ENCODE measurements at places on chromosomes 5 and 9.
A peak's percentile ranks its signal among the peaks of the same experiment; 100 is the strongest.

GRCh38 chr5:169173372-169173771 is 127.6 kb downstream of the SLIT3 start:
- DNase-seq = no peak

DNA sequence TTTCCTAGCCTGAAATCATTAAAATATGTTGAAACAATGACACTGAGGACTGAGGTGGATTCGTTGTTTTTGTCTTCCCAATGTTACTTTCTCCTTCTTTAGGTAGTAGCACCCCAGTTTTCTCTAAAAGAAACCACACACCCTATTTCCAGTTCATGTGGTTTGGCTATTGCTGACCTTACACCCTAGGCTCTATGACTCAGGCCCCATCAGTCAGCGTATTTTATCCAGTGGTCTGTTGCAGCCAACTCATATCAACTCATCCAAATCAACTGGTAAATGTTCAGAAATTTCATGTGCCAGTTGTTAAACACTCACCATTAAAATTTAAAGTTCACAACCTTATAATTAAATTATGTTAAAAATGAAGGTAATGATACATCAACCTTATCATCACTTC is 44.6 kb upstream of the NFIB start:
- no peak for DNase-seq

- DNase-seq = no peak
Observed at GRCh38 chr5:33363537-33363936, 77.2 kb upstream of the TARS1 start.

GRCh38 chr9:92395617-92396016 is 8.8 kb downstream of the OGN start:
- DNase-seq = no peak

DNA sequence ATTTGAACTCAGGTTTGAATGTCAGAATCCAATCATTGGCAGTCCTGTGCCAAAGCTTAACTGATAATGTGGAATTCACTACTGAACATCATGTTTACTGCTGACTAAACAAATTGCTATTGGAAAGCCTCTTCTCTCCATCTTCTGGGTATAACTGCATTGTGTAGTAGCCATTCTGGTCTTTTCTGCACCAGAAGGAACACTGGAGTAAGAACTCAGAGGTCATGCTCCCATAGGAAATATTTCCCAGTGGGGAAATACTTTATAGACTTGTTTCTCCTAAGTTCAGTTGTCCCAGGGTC is 25.9 kb downstream of the SLC1A3 start:
- DNase-seq = no peak

DNA sequence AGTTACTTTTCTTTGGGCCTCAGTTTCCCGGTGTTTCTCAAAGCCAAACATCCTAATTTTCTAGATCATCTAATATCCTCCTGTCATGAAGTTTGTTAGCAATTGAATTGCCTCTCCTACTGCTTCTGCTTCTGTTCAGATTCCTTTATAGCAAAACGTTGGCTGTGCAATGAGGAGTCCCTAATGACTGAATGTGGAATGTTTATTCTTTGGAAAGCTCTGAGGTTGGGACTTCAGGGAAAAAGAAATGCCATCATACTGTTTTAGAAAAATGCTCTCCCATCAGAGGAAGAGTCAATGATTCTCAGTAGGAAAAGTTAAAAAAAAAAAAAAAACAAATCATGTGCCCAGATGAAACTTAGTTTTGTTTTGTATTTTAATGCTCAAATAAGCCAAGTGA is 268.7 kb upstream of the PAPPA start:
- no peak for DNase-seq

DNA sequence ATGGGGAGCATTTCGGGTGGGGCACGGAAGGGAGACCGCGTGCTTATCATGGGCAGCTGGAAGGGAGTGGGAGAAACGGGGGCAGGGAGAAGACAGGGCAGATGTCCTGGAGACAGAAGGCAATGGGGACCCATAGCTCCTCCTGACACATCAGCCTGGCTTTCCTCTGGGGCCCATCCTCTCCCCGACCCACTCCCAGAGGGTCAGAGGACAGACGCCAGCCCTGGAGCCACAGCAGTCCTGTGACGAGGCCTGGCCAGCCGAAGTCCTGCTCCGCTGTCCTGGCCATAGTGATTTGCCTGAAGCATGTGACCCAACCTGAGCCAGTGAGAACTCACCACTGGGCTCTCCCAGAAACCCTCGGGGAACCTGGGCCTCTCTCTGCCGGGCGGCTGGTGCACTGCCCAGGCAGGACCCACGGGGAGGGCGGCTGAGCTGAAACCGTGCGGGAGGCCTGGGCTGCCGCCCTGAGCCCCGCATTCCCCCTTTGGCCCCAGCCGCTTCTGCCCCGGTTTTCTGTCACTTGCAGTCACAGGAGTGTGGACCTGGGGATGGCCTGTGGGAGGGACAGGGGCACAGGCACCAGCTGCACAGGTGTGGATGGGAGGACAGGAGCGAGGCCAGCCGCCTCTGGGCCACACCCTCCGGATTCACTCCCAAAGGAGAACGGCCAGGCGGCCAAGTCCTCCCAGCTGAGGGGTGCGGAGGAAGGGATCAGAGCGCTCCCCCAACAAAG is 19.8 kb downstream of the ADAMTS2 start:
- DNase-seq = no peak

GRCh38 chr9:2173170-2173569 is 158.0 kb downstream of the SMARCA2 start:
- DNase-seq = no peak

GRCh38 chr5:148229840-148230239 is 8.5 kb upstream of the MARCOL start:
- DNase-seq = no peak

GRCh38 chr5:123094237-123094918 is 5.3 kb downstream of the PRDM6 start:
- no peak for DNase-seq

DNA sequence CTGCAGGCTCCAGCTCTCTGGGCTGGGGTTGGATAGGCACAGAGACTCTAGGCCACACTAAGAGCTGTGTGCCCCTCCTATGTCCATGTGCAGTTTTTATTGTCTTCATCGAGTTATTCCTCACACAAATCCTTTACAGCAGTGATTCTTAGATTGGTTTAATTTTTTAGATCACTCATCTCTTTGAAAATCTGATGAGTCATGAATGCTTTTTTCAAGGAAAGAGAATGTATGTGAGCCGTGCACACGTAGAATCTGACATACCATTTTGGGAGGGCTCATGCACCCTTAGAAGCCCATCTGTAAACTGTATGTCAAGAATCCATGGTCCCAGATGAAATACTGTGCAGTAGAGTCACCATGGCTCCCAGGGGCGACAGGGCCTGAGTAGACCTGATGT is 100.7 kb upstream of the S1PR3 start:
- DNase-seq = no peak

DNA sequence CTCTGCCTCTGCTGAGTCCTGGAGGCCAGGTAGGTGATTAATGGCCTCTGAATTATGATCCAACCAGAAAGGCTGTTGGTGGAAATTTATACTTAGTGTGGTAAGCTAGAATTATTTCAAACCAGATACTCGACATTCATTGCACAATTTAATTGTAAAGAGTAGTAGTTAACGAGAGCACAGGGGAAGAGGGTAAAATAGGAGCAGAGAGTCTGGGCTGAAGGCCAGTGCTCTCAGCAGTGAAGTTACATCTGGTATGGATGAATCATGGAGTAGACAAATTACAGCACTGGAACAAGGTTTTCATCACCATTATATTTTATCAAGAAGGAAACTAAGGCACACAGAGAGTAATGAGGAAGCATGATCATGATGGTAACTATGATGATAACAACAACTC is 92.5 kb downstream of the TLR4 start:
- DNase-seq = no peak

DNA sequence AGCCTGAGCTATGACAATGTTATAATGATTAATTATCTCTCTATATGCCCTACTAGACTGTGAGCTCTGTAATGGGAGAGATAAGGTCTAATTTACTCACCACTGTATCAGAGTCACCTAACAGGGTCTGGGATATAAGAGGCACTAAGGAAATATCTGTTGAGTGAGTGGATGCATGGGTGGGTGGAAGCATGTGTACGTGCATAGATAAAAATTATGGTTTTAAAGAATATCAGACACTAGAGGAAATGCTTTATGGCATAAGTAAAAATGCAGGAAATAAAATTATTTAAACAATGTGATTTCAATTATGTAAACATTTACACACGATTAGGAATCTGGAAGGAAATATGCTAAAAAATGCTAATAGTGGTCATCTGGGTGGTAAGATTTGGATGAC is 137.8 kb downstream of the SPOCK1 start:
- no peak for DNase-seq

DNA sequence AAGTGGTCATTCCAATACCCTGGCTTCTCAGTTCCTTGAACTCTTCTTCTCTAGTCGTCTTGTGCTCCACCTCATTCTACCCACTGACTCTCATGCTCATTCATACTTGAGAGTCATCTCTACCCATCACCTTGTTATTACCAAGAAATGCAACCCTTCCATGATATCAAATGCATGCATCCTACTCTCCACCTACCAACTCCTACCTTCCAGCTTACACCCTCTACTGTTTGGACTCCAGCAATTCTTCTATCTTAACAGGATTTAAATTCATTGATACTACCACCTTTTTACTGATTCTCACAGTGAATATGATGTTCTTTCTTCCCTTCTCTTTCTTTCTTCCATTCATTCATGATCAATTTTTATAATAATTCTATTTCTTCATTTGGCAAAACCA is 30.7 kb downstream of the NRG2 start:
- no peak for DNase-seq

DNA sequence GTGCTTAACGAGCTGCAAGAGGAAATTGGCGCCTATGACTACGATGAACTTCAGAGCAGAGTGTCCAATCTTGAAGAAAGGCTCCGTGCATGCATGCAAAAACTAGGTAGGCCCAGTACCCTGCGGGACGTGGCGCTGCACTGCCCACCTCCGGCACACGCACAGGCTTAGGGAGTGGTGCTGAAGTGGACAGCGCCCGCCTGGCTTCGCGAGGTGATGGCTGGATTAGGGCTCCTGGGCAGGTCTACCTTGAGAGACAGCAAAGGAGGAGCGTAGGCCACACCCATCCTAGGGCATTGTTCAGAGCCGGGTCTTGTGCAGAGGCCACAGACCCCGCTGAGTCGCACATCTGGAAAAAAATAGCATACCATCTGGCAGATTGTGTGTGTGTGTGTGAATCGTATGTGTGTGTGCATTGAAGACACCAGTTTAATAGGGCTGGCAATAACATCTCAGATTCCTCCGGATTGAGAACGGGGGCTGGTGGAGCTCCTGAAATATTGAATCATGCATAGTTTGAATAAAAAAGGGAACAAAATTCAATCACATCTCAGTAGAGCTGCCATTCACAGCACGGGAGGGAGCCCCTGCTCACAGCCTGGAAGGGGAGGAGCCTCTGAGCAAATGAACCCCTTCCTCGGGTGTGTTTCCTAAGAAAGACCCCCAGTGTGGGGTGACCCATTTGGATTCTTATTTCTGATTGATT is 11.1 kb downstream of the OLFM1 start:
- DNase-seq = no peak

DNA sequence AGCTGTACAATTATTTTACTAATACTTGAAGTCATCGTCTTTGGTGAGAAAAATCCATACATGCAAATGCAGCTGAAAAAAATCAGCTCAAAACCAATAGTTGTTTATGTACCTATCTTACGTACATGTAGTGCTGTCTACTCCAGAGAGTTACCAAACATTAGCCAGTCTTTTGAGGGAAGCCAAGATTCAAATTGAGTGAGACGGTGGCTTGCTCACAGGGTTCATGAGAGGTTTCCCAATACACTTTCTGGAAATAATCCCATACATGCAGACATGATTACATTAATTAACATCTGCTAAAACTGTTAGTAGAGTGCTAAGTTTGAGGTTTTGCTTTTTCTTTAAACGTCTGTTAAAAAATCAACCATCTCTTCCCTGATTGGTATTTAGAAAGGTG is 2.3 kb downstream of the C9orf72 start:
- no peak for DNase-seq

- peak; percentile 70 for DNase-seq
Observed at GRCh38 chr5:140322751-140323731, 20.1 kb upstream of the PFDN1 start.

DNA sequence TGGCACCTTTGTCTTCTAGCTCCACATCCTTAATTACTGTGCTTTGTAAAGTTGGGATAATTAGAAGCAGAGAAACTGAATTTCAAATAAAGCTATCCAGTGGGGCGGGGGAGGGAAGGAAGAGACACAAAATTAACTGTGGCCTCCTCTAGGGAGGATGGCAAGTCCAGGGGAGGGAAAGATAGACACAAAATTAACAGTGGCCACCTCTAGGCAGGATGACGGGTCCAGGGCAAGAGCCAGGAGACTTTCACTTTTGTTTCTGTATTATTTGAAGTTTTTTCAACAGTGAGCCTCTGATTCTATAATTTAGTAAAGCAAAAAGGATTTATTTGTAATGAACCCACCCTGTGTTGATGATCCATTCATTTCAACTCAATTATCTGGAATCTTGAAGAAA is 335.9 kb downstream of the MSX2 start:
- DNase-seq = no peak

DNA sequence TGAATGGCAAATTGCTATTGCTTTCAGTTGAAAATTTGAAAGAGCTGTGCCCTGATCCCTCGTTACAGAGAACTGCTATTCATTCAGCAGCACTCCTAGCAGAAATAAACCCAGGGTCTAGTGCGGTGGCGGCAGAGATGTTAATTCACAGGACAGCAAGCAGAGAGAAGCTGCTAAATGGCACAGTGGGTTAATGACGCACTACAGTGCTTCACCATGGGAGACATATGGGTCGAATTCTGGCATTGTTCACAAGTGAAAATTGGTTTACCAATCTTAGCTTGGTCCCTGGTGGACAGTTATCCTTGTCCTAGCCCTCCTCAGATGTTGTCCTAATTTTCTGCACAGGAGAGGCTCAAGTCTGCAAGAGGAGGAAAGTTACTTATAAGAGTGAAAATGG is 807.4 kb downstream of the TLE1 start:
- no peak for DNase-seq

- no peak for DNase-seq
Observed at GRCh38 chr5:8396756-8397155, 527.8 kb downstream of the MTRR start.

GRCh38 chr5:66653325-66653724 is 57.1 kb downstream of the MAST4 start:
- DNase-seq = no peak

GRCh38 chr9:126471084-126471624 is 142.6 kb upstream of the LMX1B start:
- DNase-seq = peak; percentile 13

DNA sequence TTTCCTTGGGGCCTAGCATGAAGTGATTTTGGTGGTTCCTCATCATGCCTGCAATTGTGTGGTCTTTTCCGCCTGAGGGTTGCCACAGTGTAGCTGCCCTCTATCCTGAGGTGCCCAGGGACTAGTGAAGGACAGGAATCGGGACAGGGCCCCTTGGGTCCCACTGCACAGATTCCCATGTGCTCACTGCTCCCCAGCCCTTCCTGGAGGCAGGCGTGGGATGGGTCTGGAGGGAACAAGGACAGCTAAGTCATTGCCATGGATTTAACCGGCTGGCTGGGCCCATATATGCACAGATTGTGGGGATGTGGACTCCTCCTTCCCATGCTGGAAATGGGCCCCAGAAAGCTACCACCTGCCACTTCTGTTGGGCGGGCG is 122.3 kb upstream of the PITX1 start:
- no peak for DNase-seq

Measured in amniotic stem cell (primary cell).